CD4-positive, alpha-beta T cell treated with Interleukin-1 beta for 1 hour (primary cell): ENCODE measurements at places on chromosomes 12 and 14.

- no peak for DNase-seq
These were observed 414.3 kb downstream of the BCAT1 start for GRCh38 chr12:24534622-24535021.

GRCh38 chr12:64400041-64400440 is 4.2 kb upstream of the XPOT start:
- DNase-seq: peak; percentile 56

- DNase-seq: no peak
These were observed 134.3 kb upstream of the DCN start for GRCh38 chr12:91316907-91317269.

DNA sequence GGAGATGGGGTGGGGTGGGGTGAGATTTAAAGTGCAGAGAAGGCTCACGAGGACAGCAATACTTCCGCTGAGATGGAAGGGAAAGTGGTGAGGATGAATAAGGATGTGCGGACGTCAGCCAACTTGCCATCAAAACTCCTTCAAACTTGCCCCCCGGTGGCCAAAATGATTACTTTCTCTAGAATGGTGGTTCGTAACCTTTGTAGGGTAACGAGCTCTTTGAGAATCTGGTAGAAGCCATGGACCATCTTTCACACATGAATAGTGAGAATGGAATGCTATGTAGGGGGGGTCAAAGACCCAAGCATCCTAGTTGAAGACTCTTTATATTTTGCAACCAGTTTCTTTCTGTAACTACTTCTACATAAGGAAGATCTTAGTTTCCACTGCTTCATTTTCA is 245.9 kb upstream of the DDHD1 start:
- no peak for DNase-seq

DNA sequence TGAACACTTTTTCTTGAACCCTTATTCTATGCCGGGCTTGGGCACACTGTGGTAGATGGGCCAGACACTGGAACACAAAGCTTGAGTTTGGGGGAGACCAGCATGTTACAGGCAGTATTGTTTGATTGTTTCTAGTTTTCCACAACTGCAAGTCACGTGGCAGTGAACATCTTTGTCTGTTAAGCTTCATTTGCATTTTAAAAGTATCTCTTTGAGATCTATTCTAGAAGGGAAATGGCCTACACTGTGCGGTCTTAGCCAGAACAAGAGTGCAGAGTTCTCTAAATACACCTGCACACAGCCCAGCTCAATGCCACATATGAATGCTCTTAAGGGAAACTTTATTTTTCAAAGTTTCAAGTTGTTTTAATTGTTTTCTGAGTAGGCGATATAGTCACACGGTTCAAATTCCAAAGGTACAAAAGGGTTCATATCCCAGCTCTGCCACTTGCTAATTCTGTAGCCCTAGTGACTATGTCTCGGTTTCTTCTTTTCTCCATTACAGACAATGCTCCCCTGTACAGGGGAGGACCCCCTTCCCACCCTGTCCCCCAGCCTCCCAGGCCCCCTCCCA is 24.9 kb downstream of the RIN3 start:
- no peak for DNase-seq

- DNase-seq: no peak
These were observed 30.2 kb downstream of the MSRB3 start for GRCh38 chr12:65308601-65309071.

- no peak for DNase-seq
These were observed 57.5 kb downstream of the ANAPC7 start for GRCh38 chr12:110345963-110346362.

DNA sequence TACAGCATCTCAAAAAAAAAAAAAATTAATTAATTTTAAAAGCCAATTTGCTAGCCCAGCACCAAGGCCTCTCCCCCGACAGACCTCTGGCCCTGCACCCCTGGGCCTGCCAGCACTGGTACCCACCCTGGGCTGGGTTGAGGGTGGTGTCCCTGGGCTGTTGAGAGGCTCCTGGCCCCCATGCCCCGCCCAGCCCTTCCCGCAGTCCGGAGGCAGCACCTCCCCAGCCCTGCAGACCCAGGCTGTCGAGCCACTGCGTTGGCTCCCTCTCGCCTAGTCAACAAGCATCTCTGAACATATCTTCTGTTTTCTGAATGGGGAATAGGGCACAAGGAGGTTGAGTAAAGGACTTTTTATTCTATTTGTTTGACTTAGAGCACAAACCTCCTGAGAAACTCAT is 87.1 kb downstream of the FBXL14 start:
- no peak for DNase-seq

GRCh38 chr12:11136075-11136474 is 1.6 kb upstream of the TAS2R30 start:
- no peak for DNase-seq

GRCh38 chr14:88848571-88848970 is 24.1 kb downstream of the TTC8 start:
- no peak for DNase-seq

- no peak for DNase-seq
These were observed 467 bp downstream of the KCNK13 start for GRCh38 chr14:90062127-90062794.

DNA sequence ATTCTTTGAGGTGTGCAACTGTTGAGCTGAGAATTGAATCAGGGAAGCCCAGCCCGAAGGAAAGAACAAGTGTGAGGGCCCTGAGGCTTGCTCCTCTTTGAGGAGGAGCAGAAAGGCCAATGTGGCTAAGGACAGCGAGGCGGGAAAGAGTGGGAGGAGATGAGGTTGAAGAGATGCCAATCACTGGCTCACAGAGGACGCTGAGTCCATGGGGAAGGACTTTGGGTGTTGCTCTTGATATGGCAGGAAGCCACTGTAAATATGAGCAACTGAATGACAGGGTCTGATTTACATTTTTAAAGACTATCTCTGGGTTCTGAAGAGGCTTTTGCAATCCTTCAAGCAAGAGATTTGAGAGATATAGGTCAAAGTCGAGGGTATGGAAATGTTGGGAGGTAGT is 3.3 kb upstream of the APPL2 start:
- DNase-seq: no peak

GRCh38 chr12:62787023-62787422 is 147.9 kb downstream of the PPM1H start:
- no peak for DNase-seq

DNA sequence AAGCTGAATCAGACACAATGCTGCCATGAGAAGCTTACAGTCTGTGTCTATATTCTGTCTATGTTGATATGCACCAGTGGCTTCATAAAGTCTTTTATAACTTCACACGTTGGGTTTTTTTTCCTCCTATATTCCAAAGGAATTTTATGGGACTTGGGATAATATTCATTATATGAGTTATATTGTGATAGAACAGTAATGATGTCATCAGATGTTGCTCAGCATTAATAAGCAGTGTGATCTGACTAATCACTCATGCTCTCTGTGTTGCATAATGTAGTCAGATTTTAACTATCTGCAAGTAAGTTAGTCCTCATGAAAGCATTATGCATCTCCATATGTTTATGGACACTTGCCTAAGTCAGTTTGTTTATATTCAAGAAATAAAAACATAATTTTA is 159.6 kb downstream of the PLCZ1 start:
- no peak for DNase-seq
